SK-N-SH treated with all-trans-retinoic acid at 6 μM for 48 hours (cell line): ENCODE measurements at places on chromosomes 2 and 18.

DNA sequence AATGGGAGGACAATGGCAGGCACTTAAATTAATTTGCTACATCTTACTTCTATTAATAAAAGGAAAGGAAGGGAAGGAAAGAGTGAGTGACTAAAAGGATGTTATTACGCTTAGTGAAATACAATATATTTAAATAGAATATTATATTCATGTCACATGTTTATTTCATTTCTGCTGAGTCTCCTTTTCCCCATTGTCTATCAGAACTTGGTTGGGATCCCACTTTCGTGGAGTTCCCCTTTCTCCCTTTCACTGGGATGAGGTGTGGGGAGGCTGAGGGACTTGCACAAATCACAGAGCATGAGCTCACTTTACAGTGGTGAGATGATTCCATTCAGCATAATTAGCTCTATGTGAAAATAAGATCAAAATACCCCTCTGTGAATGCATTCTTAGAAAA lies 730.6 kb downstream of the TSN start:
- ATAC-seq, result no peak

DNA sequence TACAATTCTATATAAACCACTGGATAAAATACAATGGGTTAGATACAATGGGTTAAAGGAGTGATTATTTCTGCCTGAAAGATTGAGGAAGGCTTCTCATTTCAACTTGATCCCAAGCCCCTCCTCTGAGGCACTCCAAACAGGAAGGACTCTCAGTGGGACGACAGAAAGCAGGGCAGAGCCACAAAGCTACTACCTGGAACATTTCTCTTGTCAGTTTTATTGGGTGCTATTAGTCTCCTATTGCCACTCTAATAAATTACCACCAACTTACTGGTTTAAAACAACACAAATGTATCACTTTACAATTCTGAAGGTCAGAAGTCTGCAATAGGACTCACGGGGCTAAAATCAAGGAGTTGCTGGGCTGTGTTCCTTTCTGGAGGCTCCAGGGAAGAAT lies 146.7 kb downstream of the MREG start:
- ATAC-seq, result no peak

DNA sequence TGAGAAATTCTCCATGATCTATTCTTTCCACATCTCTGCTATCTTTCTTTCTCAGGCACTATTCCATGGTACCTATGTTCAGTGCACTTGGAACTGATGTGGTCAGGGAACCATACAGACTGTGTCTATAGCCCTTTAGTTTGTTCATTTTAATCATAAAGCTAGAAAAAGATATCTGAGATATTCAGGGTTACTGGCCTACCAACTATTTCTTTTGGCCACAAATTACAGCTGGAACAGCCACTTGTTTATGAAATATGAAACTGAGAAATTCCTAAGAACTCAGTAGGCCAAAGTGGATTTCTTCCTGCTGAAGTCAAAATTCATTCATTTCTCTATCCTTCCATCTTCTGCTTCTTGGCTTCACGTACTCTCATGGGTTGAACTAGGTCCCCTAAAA lies 22.8 kb upstream of the LYPD1 start:
- no peak for ATAC-seq

DNA sequence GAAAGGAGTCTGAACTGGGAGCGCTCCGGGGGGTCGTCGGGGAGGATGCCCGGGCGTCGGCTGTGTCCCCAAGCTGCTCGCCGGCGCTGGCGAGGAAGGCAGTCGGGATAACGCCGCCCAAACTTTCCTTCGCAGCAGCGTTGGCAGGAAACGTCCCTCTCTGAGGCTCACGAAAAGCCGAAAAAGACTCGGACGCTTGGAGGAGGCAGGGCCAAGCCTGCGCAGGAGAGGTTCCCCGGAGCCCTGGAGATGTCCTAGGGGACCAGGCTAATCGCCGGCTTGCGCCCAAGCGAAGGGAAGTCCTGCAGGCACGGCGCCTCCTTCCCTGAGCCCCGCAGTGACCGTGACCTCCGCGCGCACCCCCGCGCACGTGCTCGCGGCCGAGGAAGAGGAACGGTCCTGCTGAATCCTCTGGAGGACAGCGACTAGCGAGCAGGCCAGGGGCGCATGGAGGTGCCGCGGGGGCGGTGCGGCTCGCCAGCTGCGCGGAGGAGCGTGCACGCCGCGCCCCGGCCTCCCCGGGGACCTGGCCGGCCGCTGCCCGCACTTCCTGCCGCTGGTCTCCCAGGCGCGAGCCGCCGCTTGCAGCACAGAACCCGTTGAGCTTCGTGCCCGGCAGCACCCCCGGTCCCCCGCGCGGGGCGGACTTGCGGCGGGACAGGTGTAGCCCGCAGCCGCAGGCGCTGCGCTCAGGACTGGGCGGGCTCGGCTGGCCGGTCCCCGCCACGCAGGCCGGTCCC lies at the start of gene SH3RF3:
SH3RF3 (plus strand) TSS at position 590 of the 740 bp plus-strand sequence.
- peak; percentile 15 for ATAC-seq

DNA sequence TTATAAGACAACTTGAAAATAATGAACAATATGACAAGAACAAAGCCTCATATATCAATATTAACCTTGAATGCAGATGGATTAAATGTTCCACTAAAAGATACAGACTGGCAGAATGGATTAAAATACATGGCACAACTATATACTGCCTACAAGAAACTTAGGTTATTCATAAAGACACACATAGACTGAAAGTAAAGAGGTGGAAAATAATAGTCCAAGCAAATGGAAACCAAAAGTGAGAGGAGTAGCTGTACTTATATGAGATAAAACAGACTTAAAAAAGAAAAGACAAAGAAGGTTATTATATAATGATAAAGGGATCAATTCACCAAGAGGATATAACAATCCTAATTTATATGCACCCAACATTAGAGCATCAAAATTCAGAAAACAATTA lies 18.2 kb downstream of the LMAN1 start:
- ATAC-seq, result no peak

DNA sequence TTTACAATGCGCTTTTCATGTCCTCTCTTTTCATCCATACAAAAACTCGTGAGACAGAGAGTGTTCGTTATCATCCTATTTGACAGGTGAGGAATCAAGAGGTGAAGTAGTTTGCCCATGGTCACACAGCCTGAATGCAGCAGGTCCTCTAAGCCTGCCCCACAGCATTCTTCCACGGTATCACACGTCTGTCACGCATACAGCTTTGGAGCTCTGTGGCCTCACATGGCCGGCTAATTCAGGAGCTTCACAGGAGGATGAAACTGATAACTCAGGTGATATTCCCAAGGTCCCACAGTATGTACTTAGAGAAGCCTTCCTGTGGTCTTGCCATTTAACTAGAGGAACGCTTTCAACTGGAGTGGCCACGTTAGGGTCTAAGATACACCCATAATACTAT lies 59.0 kb downstream of the MYO5B start:
- ATAC-seq, result no peak

DNA sequence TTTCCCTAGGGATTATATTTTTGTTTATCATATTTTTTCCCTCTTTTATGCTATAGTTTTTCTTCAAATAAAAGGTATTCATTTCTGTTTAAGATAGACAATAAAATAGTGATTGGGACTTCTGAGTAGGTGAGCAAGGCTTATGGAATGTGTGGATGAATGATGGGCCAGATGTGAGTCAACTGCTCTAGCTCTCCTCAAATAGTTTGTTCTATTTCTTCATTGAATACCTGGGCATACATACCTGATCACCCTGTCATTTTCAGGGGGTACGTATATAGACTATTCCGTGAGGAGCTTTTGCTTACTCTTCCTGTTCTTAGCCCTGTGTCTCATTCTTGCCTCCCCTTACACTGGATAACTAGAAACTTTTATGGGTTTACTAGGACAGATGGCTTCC lies 41.9 kb downstream of the BABAM2 start:
- peak; percentile 68 for ATAC-seq

- no peak for ATAC-seq
Measured at GRCh38 chr18:46488471-46489213, 168.4 kb downstream of the LOXHD1 start.

DNA sequence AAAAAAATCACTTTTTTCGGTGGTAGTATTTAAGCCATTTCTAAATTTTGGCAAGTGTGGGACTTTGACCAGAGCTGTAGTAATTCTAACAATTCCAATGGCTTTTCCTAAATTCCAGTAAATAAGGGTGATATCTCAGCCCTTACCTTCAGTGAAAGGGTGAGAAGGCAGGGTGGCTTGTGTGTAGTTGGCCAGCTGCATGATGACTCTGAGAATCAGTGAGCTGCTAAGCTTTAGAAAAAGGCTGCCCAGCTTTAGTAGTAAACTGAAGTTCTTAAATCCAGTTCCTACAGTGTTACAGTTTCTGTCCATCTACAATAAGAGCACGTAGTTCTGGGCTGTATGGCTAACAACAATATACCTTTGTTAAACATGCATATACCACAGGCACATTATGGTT lies 42.0 kb downstream of the OXER1 start:
- ATAC-seq, result no peak

GRCh38 chr2:204108781-204109295 lies 172.3 kb downstream of the ICOS start:
- no peak for ATAC-seq

- no peak for ATAC-seq
Measured at GRCh38 chr18:75154997-75155396, 53.9 kb downstream of the PTGR3 start.

- no peak for ATAC-seq
Measured at GRCh38 chr2:102116630-102117471, 25.7 kb upstream of the IL1R1 start.

GRCh38 chr2:223051693-223052289 lies at the start of gene KCNE4:
Gene KCNE4 (plus strand): TSS chr2:223052190. CDS start chr2:223052831, 641 bp downstream.
- no peak for ATAC-seq

DNA sequence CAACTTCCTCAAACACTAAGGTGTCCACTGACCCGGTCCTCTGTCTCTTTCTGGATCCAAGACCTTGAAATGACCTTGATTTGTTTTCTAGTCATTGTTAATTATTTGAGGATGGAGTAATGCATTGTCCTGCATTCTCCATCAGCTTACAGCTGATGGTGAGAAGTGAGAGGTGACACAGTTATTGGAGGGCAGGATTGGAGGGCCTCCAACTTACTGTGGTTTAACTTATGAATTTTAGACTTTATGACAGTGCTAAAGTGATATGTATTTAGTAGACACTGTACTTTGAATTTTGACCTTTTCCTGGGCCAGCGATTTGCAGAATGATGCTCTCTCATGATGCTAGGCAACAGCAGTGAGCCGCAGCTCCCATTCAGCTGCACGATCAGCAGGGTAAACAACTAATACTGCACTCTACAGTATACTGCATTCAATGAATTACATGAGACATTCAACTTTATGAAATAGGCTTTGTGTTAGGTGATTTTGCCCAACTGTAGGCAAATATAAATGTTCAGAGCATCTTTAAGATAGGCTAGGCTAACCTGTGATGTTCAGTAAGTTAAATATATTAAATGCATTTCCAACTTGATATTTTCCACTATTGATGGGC lies 200.0 kb upstream of the MEX3C start:
- ATAC-seq, result no peak

DNA sequence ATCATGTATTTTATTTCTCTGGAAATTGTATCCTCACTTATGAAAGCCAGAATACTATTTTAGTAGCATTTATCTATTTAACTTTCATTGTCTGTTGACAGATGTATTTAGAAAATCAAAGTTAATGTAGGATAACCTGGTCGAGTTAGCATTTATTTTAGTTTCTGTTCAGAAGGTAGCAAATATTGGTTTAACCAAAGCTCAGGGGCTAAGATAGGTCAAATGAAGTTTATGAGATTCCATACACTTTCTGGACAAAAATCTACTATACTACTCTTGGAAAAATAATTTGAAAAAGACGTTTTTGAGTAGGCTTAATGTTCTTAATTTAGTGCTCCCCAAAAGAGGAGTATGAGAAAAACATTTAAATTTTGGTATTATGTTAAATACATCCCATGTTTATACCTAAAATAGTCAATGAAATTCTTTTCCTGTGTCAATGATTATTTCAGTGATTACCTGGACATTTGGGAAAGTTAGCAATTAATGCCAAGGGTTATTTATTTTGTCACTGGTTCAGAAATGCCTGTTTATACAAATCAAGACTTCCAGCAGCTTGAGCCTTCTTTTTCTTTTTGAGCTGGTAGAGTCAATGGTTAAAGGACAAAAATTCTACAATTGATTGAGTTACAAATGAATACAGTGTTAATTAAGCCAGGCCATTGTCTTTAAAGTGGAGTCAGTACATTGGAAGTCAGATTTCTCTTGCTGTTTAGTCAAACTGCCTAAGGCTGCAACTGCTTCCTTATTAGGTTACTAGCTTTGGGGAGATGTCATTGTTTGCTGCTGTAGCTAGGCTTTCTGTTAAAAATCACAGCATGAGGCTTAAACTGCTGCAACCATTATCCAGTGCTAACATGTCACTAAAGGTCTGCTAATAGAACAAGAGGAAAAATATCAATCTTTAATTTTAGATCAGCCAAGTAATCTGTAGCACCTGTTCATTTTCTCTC lies 182.3 kb downstream of the CAMKMT start:
- ATAC-seq, result peak; percentile 5; the same call in 1 of the 3 replicates
